A549 treated with DMSO at 1 μM for 4 hours (cell line): ENCODE measurements at places on chromosomes 12 and 14. TPM values are rescaled to one million over a fixed set of nuclear protein-coding genes. Genes with fewer than 3 reads are reported as not detected.

Gene CCDC196
- not detected in 5 replicates for total RNA-seq

Gene PRKD1
- 2.0 to 3.0 TPM (median 2.6 TPM) in 5 replicates for total RNA-seq

Gene KRT75
- 0.12 to 0.26 TPM (median 0.18 TPM) in 5 replicates for total RNA-seq

Gene STYK1
- 0.14 to 0.54 TPM (median 0.28 TPM) in 5 replicates for total RNA-seq

Gene DEPDC4
- total RNA-seq, result 1.3 to 2.0 TPM (median 1.4 TPM) in 5 replicates

Gene SLC39A9
- total RNA-seq, result 44.5 to 49.5 TPM (median 45.8 TPM) in 5 replicates

Gene RITA1
- 29.5 to 39.0 TPM (median 35.1 TPM) in 5 replicates for total RNA-seq

Gene FSCB
- not detected in 5 replicates for total RNA-seq

Gene AMDHD1
- 1.9 to 3.4 TPM (median 2.4 TPM) in 5 replicates for total RNA-seq

Gene AKAP3
- total RNA-seq, result 0.07 to 0.27 TPM (median 0.17 TPM) in 4 of 5 replicates, not detected in the other

Gene LRFN5
- not detected in 5 replicates for total RNA-seq

Gene DGKA
- 13.7 to 22.6 TPM (median 17.9 TPM) in 5 replicates for total RNA-seq

Gene CLEC6A
- total RNA-seq, result not detected in 5 replicates

Gene TRHDE
- total RNA-seq, result 0.09 to 0.34 TPM (median 0.18 TPM) in 5 replicates

Gene DRAM1
- 23.7 to 28.8 TPM (median 27.6 TPM) in 5 replicates for total RNA-seq

Gene GPR132
- 0.41 to 0.71 TPM (median 0.67 TPM) in 5 replicates for total RNA-seq

Gene HOXC13
- total RNA-seq, result 5.4 to 10.5 TPM (median 9.0 TPM) in 5 replicates

Gene GPD1
- total RNA-seq, result 0.10 to 0.39 TPM (median 0.20 TPM) in 5 replicates

Gene COL2A1
- total RNA-seq, result 0.02 to 0.18 TPM (median 0.08 TPM) in 5 replicates

Gene DLGAP5
- total RNA-seq, result 28.5 to 38.1 TPM (median 36.4 TPM) in 5 replicates

Gene GPRC5A
- total RNA-seq, result 314 to 517 TPM (median 478 TPM) in 5 replicates

Gene SOAT2
- total RNA-seq, result 0.10 to 0.26 TPM (median 0.19 TPM) in 5 replicates

Gene ALDH1L2
- total RNA-seq, result 2.7 to 3.9 TPM (median 3.5 TPM) in 5 replicates

Gene PPP1R36
- total RNA-seq, result 0.21 to 0.57 TPM (median 0.38 TPM) in 5 replicates

Gene KLRC2
- total RNA-seq, result 1.2 to 2.0 TPM (median 1.4 TPM) in 5 replicates

Gene EFCAB11
- 11.4 to 14.7 TPM (median 13.3 TPM) in 5 replicates for total RNA-seq

Gene MYH6
- not detected in 5 replicates for total RNA-seq

Gene MGP
- 0.15 TPM in 1 of 5 replicates, not detected in the others for total RNA-seq

Gene KRT7
- total RNA-seq, result 3,808 to 4,352 TPM (median 4,043 TPM) in 5 replicates

Gene CSRP2
- total RNA-seq, result 18.4 to 25.8 TPM (median 22.6 TPM) in 5 replicates

Gene GLI1
- total RNA-seq, result 9.3 to 13.8 TPM (median 11.2 TPM) in 5 replicates

Gene MANSC1
- total RNA-seq, result 3.2 to 4.5 TPM (median 3.8 TPM) in 5 replicates

Gene FAM186B
- 0.08 to 0.16 TPM (median 0.12 TPM) in 5 replicates for total RNA-seq

Gene ACRBP
- 0.21 to 0.34 TPM (median 0.23 TPM) in 3 of 5 replicates, not detected in the others for total RNA-seq

Gene KRT71
- not detected in 5 replicates for total RNA-seq

Gene LMO3
- not detected in 5 replicates for total RNA-seq

Gene VASH1
- 3.8 to 5.0 TPM (median 4.0 TPM) in 5 replicates for total RNA-seq

Gene TSPAN8
- 0.10 to 0.12 TPM in 2 of 5 replicates, not detected in the others for total RNA-seq

Gene KRT76
- not detected in 5 replicates for total RNA-seq

Gene CRIP1
- total RNA-seq, result 1,543 to 1,873 TPM (median 1,721 TPM) in 5 replicates

Gene NAV3
- total RNA-seq, result 15.7 to 22.9 TPM (median 22.3 TPM) in 5 replicates

Gene CLEC2A
- not detected in 5 replicates for total RNA-seq

Gene WSB2
- total RNA-seq, result 70.1 to 76.2 TPM (median 74.9 TPM) in 5 replicates

Gene HOXC6
- total RNA-seq, result 4.5 to 5.5 TPM (median 5.0 TPM) in 5 replicates

Gene UTP20
- 16.1 to 22.9 TPM (median 19.7 TPM) in 5 replicates for total RNA-seq

Gene IL22
- not detected in 5 replicates for total RNA-seq

Gene ESR2
- total RNA-seq, result 0.04 to 0.07 TPM (median 0.05 TPM) in 3 of 5 replicates, not detected in the others

Gene OVCH1
- total RNA-seq, result not detected in 5 replicates

Gene GLIPR1L2
- total RNA-seq, result 0.11 to 0.14 TPM (median 0.12 TPM) in 4 of 5 replicates, not detected in the other

Gene ZC2HC1C
- 2.8 to 4.1 TPM (median 3.5 TPM) in 5 replicates for total RNA-seq

Gene TSPAN19
- total RNA-seq, result not detected in 5 replicates

Gene RND1
- total RNA-seq, result 17.0 to 23.9 TPM (median 19.9 TPM) in 5 replicates

Gene NKX2-1
- 0.04 to 0.07 TPM in 2 of 5 replicates, not detected in the others for total RNA-seq

Gene RTN1
- not detected in 5 replicates for total RNA-seq
